ENCODE measurements at places on chromosomes 3 and 15.

GRCh38 chr3:167814441-167814951 lies 79.0 kb downstream of the SERPINI1 start:
- no peak for DNase-seq

DNA sequence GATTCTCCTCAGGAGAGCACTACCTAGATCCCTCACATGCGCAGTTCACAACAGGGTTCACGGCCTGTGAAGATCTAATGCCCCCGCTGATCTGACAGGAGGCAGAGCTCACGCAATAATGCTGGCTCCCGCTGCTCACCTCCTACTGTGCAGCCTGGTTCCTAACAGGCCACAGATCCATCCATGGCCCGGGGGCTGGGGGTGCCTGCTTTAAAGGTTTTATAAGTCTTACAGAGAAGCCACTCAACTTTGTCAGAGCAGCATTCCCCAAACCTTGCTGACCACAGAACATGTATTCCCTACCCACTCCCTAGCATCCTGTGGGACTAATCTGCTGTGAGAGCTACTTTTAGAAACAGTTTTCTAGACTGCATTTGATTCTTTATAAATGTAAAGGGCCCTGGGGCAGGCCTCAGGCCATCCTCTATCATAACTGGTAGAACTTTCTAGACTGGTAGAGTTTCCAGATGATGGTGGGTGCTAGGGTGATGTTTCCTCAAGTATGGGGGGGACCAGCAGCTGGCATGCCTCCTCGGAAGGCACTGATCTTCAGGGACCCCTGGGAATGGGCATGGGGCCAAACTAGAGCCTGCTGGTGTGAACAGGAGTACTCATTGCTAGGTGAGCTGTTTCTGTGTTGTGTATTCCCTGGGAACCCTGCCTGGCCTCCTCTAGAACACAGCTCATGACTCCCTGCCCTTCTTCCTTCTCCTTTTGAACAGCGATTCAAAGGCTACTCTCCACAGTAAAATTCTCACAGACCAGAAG lies 25.7 kb upstream of the RAD18 start:
- no peak for DNase-seq

GRCh38 chr15:69317392-69317841 lies 18.7 kb downstream of the PAQR5 start:
- no peak for DNase-seq

GRCh38 chr15:65901836-65902235 lies 32.5 kb downstream of the RAB11A start:
- DNase-seq, result no peak

DNA sequence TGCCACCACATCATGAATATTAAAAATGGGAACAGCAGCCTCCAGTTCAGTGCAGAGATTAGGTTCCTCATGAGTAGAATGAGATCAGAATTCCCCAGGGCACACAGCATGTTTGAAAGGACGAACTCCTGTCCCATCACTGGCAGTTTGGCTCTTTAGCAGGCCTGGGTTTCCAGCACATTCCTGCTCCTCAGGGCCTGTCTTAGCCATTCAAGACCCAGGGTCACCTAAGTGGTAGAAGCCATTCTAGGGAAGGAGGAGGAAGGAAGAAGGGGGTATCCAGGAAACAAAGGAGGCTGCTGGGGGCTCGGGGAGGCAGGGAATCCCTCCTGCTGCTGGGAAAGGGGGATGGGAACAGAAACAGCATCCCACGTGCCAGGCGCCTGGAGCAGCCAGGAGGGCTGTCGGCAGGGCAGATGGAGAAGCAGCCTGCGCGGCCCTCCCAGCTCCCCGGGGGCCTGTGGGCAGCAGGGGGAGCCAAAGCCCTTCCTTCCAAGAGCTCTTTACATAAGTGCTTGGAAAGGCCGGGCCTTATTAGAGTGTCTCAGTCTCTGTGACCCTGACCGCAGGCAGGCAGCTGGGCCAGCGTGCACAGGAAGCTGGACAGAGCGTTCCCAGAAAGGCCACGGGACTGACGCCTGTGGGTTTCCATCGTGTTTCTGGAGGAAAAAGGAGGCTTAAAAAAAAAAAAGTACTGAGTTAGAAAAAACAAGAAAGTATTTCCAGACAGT lies 24.7 kb downstream of the LOXL1 start:
- peak; percentile 34 for DNase-seq

GRCh38 chr3:29373131-29373680 lies 92.3 kb downstream of the RBMS3 start:
- DNase-seq, result no peak

- no peak for DNase-seq
Measured at GRCh38 chr3:54859184-54859583, 68.7 kb downstream of the LRTM1 start.

GRCh38 chr3:48738926-48739616 lies 22.1 kb upstream of the IP6K2 start:
- DNase-seq, result no peak

GRCh38 chr3:157110761-157111278 lies 49.1 kb downstream of the CCNL1 start:
- DNase-seq, result no peak

DNA sequence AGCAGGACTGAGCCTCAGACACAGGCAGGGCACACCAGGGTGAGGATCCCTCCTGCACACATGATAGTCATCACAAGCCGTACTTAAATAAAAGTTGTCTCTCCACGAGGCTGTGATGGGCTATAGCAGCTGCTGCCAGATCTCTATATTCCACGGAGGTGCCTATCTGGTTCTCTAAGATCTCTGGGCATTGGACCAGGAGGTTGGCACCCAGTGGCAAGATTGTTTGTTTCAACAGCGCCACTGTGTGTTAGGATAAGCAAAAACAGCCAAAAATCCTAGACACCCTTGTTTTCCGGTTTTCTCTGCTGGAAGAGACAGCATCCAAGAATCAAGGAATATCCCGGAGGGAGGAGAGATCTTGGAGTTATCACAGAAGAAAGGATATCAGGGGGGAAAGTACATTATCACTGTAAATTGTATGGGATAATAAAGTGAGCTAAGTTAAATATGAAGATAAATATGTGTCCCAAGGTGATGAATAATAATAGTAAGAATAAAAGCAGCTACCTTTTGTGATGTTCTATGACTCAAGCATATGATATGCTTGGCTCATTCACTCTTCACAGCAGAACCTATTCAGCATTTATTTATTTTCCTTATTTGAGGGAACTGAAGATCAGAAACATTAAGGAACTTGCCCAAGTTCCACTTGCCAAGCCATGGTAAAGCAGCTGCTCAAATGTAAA lies 90.6 kb upstream of the AKAP13 start:
- no peak for DNase-seq

GRCh38 chr3:189517981-189518380 lies 113.2 kb upstream of the TP63 start:
- DNase-seq, result no peak

DNA sequence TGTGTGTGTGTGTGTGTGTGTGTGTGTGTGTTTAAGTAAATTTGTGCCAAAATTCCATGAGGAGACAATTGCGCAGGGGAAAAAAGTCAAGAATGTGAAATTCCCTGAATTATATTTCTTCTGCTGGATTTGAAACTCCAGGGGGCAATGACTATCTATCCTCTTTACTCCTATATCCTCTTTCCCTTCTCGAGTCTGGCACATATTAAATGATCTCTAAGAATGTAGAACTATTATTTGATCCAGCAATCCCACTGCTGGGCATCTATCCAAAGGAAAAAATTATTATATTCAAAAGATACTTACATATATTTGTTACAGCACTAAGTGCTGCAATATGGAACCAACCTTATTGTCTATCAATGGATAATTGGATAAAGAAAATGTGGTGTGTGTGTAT lies 350.1 kb upstream of the ADAMTS9 start:
- no peak for DNase-seq

DNA sequence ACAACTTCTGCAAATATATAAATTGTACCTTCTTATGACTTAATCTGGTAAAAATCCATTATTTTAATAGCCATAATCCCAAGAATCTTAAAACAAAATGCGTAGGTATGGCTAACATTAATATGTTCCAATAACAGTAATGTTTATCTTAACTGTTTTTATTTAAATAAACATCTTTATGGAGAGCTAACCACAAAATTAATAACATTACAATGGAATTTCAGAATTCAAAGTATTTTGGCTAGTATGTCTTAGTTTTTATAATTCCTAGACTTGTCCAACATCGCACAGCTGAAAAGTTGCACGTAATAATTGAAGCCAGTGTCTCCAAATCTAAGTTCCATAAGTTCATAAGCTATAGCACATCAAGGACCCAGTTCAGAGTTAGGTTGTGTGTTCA lies 47.6 kb downstream of the ANKRD28 start:
- DNase-seq, result no peak
